ENCODE measurements at places on chromosomes 7 and 10. TPM values are rescaled to one million over a fixed set of nuclear protein-coding genes. Genes with fewer than 3 reads are reported as not detected.
A peak's percentile ranks its signal among the peaks of the same experiment; 100 is the strongest.

TMEM140 gene
- total RNA-seq, result 0.29 TPM

SPDYE6 gene
- total RNA-seq, result not detected

EMX2 gene
- not detected for total RNA-seq

GRCh38 chr10:91335147-91335546 lies 75.0 kb upstream of the HECTD2 start:
- no peak for DNase-seq

DNA sequence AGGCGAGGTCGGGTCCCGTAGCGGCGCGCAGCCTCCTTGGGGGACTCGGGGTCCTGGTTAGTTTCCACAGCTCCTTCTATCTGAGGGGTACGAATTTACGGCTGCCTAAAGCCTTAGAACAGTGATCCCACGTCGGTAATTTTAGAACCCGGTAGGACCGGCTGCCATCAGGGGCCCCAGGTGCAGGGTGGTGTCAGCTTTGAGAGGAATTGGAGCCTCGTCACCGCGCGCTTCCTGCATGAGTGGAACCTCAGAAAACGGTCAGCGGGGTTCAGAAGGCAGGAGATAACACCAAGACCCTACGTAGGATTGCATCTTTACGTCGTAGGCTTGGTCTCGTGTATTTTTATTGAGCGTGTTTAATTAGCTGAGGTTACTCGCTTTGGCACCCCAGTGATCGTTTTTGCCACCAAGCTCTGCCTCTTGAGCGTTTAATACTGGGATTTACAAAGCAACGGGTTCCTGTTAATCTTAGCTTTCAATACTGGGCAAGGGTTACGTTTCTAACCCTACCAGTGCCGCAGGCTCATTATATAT lies 443 bp downstream of the RNF32 start:
- peak; percentile 73 for DNase-seq

GRCh38 chr7:17408245-17408903 lies 109.9 kb downstream of the AHR start:
- DNase-seq, result peak; percentile 33

GRCh38 chr10:126342680-126343079 lies 45.6 kb downstream of the ADAM12 start:
- no peak for DNase-seq

ACSL5 gene
- 0.51 TPM for total RNA-seq

TUBAL3 gene
- total RNA-seq, result 6.3 TPM

TRDMT1 gene
- 10.2 TPM for total RNA-seq

- DNase-seq, result no peak
These were observed 287.0 kb upstream of the CDC14C start for GRCh38 chr7:48637382-48637781.

MEST gene
- 1.0 TPM for total RNA-seq

UNC5B gene
- total RNA-seq, result 8.4 TPM

DNA sequence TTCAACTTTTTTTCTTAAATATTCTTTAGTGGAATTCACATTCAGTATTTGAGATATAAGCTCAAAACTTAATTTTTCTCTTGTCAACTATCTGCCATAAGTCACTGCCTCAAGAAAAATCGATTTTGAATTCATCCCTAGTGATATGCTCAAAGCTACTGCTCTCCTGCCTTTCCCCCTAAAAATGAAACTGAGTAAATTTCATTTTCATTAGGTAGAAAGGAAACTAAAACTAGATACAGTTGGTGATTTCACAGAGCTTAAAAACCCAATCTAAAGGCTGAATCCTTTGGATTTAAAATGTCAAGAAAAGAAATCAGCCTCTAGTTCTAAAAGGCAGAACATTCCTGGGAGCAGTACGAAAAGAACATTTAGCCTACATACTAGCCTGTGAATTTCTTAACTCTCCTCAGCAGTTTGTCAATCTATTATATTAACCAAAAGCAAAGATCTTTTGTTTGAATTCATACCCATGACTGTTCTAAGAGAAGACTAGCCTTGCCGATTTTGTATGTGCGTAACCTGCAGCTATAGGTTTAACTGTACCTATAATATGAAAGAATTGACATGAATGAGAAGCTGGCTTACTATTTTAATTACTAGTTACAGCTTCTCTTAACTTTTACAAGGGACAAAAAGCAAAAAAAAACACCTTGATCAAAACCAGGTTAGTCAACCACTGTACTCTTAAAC lies 4.9 kb upstream of the FAM53B start:
- no peak for DNase-seq

SPDYE1 gene
- total RNA-seq, result not detected

GRCh38 chr10:98910546-98910945 lies 325.1 kb downstream of the HPSE2 start:
- DNase-seq, result peak; percentile 28

TMEM243 gene
- 6.1 TPM for total RNA-seq

DNA sequence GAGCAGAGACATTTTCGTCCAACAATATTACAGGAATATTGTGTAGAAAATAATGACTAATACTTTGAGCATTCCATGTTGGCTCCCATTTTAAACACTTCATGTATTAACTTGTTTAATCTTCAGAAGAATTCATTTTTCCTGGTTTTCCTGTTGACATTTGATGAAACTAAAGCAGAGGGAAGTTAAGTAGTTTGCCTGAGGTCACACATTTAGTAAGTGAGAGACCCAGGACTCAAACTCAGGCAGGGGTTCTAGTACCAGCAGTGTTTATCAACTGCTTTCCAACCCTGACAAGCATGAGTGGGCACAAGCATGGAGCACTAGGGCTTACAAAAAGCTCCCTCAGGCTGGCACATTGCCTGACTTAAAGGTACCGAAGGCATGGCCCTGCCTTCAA lies 719.1 kb downstream of the AUTS2 start:
- no peak for DNase-seq

GRCh38 chr10:22420787-22421517 lies 75.7 kb downstream of the SPAG6 start:
- peak; percentile 17 for DNase-seq

VSTM4 gene
- 4.5 TPM for total RNA-seq

DNA sequence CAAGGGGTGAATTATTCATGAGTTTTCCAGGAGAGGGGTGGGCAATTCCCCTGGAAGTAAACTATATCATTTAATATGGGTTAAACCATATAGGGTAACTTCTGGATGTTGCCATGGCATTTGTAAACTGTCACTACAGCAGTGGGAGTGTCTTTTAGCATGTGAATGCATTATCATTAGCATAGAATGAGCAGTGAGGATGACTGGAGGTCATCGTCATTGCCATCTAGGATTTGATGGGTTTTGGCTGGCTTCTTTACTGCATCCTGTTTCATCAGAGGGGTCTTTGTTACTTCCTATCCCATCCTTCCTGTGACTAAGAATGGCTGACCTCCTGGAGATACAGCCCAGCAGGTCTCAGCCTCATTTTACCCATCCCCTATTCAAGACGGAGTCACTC lies 139.5 kb upstream of the PRKCQ start:
- DNase-seq, result no peak

- DNase-seq, result no peak
These were observed 322.1 kb upstream of the AUTS2 start for GRCh38 chr7:69276011-69276729.

DDX56 gene
- total RNA-seq, result 155 TPM

GRCh38 chr7:90879924-90880323 lies 283.8 kb downstream of the CDK14 start:
- no peak for DNase-seq

NEUROG3 gene
- total RNA-seq, result not detected

DNA sequence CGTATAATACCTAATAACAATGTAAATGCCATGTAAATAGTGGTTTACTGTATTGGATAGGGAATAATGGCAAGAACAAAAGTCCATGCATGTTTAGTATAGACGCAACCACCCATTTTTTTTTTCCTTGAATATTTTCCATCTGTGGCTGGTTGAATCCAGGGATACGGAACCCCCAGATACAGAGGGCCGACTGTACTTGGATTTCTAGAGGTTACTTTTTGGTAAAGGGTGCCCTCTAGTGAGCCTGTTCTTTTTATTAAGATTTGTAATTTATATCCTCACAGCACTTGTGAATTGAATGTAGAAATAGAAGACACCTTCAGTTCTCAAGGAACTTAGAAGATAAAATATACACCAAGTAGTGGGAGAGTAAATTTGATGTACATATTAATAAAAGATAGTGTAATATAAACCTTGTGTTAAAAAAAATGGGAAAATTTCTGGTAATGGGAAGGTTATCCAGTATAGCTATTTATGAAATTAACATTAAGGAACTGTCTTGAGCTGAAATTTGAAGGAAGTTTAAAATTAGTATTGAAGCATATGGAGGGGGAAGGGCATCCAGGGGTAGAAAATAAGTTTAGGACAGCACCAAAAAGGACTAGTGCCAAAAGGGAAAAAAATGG lies 32.0 kb downstream of the EXOC6 start:
- peak; percentile 47 for DNase-seq

GRCh38 chr10:114477285-114477684 lies 73.0 kb upstream of the AFAP1L2 start:
- DNase-seq, result no peak

GRCh38 chr10:107091126-107091525 lies 73.4 kb downstream of the SORCS1 start:
- no peak for DNase-seq

DYNC1I1 gene
- total RNA-seq, result 0.54 TPM

DNA sequence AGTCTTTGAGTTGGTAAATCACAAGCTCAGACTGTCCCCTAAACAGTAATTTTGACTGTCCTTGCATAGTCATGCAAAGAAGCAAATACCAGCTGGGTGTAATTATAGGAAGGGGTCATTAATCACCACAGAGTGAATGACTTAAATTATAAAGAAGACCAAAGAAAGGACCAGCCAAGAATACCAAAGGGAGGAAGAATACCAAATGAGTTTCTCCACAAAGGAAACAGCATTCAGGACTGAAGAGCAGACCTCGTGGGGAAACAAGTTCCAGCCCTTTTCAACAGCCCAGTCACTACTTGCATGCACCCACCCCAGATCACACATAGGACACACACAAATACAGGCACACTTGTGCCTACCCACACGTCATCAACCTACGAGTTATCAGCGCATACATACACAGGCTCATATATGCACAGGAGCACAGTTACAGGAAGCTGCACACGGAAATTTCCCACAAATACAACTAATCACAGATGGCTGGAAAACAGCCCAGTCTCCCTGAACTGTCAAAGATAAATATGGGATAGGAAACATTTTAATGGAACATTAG lies 77.6 kb downstream of the DENND2A start:
- no peak for DNase-seq

GRCh38 chr7:135757719-135758411 lies 9.3 kb upstream of the FAM180A start:
- no peak for DNase-seq

PHYHIPL gene
- total RNA-seq, result not detected

FAM25A gene
- total RNA-seq, result not detected

- no peak for DNase-seq
These were observed 21.5 kb downstream of the SH3PXD2A start for GRCh38 chr10:103833731-103834365.

- peak; percentile 5 for DNase-seq
These were observed 106.2 kb upstream of the KCTD7 start for GRCh38 chr7:66522518-66522917.

- no peak for DNase-seq
These were observed 32.0 kb upstream of the STRIP2 start for GRCh38 chr7:129401967-129402860.

FXYD4 gene
- total RNA-seq, result not detected

DNA sequence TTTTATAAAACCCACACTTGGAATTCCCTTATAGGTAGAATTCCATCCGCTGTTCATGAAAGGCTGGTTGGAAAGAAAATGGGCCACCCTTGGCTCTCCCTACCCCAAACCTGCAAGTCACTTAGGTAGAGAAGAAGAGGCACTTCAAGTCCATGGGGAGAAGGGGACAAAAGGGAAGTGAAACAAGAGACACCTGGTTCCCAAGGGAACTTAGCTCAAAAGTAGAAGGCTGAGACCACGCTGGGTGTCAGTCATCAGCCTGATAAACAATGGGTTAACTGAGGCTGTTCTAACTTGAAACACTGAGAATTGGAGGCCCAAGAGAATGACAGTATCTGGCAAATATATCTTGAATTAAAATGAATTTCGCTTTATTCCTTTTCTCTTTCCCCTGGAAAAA lies 330.8 kb upstream of the NFE2L3 start:
- no peak for DNase-seq

ASIC3 gene
- total RNA-seq, result 2.9 TPM

- no peak for DNase-seq
These were observed 506.0 kb downstream of the ZNF37A start for GRCh38 chr10:38600146-38600545.

DNA sequence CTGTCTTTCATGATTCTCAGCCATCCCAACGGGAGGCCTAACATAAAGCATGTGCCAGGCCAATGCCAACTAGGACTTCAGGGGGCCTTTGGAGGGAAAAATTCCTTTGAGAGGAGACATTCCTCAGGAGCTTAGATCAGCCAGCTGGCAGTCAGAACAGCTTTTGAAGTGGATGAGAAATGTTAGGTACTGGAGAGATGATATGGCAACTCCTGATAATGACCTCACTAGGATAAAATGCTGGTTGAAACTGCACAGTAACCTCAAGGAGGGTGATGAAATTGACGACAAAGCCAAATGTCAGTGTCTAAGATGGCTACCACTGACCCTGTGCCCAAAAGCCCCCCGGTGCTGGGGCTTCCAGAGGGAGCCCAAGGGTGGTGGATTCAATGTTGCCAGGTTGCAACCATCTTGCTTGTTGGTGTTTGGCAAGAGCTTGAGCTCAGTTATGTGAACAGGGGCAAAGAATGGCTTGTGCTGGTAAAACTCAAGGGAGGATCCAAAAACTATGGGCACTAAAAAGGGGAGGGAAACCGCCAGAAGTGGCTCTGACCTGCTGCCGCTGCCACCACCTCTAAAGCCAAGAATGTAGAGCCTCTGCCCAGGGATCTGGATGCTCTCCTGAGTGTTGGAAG lies 121.2 kb downstream of the UBE2H start:
- no peak for DNase-seq

DNA sequence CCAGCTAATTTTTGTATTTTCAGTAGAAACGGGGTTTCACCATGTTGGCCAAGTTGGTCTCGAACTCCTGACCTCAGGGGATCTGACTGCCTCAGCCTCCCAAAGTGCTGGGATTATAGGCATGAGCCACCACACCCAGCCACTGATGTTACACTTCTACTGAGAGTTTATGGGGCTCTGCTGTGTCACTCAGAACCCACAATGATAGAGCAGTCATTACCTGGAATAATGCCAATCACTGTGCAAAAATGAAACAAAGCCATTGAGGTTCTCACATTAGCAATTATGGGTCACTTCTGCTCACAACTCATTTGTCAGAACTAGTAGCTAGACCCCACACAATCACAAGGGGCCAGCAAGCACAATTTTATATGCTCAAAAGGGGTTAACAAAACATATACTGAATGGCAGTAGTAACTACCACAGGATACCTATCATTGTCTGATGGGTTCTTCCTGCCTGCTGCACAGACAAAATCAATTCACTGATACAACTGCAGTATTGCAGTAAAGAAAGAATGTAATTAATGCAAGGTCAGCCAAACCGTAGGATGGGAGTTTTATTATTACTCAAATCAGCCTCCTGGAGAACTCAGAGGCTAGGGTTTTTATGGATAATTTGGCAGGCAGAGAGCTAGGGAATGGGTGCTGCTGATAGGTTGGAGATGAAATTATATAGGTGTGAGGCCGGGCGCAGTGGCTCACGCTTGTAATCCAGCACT lies 72.1 kb upstream of the TRIM24 start:
- no peak for DNase-seq
